ENCODE measurements at places on chromosomes 7 and 10. TPM values are rescaled to one million over a fixed set of nuclear protein-coding genes. Genes with fewer than 3 reads are reported as not detected.
A peak's percentile ranks its signal among the peaks of the same experiment; 100 is the strongest.

- H3K27ac ChIP-seq, result no peak overlapping the region
- no peak for DNase-seq
- no peaks in the 10 kb centered on the region for H3K4me1 ChIP-seq
- no peaks in the 10 kb centered on the region for H3K36me3 ChIP-seq
These were observed 72.7 kb downstream of the PTPRZ1 start for GRCh38 chr7:121945480-121946236.

- H3K27me3 ChIP-seq, result peaks cover 10% of the 10 kb centered on the region
- peaks cover 8% of the 10 kb centered on the region for H3K4me1 ChIP-seq
- H3K27ac ChIP-seq, result no peak overlapping the region
- no peak overlapping the region for H3K4me3 ChIP-seq
These were observed 331.0 kb upstream of the MGMT start for GRCh38 chr10:129136074-129136473.

DNA sequence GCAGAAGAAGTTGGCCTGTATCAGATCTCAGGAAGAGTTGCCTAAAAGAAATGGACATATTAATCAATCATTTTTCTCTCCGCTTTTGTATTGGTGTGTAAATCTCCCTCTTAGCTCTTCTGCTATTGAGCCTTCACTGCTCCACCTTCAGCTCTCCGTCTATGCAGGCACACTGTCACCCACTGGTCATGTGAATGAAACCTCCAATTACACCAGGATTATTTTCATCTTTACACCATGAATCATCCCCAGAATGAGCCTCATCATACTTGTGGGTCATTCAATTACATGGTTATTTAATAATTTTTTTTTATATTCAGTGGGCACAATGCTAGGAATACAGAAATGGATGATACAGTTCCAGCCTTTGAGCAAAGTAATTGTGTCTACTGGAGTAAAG lies 92.6 kb downstream of the LRRC4 start:
- H3K27ac ChIP-seq, result no peak overlapping the region
- DNase-seq, result no peak
- peaks cover 3% of the 10 kb centered on the region for H3K4me1 ChIP-seq
- H3K36me3 ChIP-seq, result peaks cover 26% of the 10 kb centered on the region
- no peaks in the 10 kb centered on the region for H3K27me3 ChIP-seq

- no peak overlapping the region for H3K4me3 ChIP-seq
- H3K27me3 ChIP-seq, result peaks cover 10% of the 10 kb centered on the region
- no peak for DNase-seq
These were observed 25.2 kb upstream of the ING3 start for GRCh38 chr7:120925392-120925791.

- no peaks in the 10 kb centered on the region for H3K27me3 ChIP-seq
- no peak overlapping the region for H3K27ac ChIP-seq
- no peaks in the 10 kb centered on the region for H3K36me3 ChIP-seq
- no peak overlapping the region for H3K4me3 ChIP-seq
These were observed 759.4 kb downstream of the GRID1 start for GRCh38 chr10:85607043-85607695.

DNA sequence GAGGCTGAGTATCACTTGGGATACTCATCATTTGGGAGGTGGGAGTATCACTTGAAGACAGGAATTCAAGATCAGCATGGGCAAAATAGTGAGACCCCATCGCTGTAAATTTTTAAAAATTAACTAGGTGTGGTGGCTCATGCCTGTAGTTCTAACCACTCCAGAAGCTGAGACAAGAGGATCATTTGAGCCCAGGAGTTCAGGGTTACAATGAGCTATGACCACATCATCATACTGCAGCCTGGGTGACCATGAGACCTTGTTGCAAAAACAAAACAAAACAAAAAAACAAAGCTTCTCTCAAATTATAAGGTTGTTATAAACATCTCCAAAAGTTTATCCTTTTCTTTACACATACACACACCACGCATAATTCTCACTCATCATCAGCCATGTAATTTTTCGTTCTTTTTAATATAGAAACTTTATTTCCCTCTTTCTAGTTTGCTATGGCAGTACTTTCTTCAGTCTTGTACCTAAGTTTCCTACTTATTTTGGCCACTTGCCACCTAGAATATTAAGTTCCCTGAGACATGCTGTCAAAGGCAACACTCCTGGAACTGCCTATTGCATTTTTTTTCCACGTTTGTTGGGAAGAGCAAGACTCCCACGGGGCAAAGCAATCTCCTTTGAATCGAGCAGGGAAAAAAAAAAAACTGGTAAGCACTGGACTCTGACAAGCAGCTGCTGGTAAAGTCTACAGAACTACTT lies 37.1 kb downstream of the SKIDA1 start:
- DNase-seq, result no peak
- H3K36me3 ChIP-seq, result no peaks in the 10 kb centered on the region
- no peak overlapping the region for H3K27ac ChIP-seq
- H3K4me1 ChIP-seq, result no peaks in the 10 kb centered on the region
- H3K27me3 ChIP-seq, result peaks cover 9% of the 10 kb centered on the region

- no peaks in the 10 kb centered on the region for H3K36me3 ChIP-seq
- DNase-seq, result no peak
- H3K4me3 ChIP-seq, result no peak overlapping the region
- H3K27ac ChIP-seq, result no peak overlapping the region
- no peaks in the 10 kb centered on the region for H3K27me3 ChIP-seq
These were observed 85.2 kb upstream of the VIPR2 start for GRCh38 chr7:159229683-159230475.

DNA sequence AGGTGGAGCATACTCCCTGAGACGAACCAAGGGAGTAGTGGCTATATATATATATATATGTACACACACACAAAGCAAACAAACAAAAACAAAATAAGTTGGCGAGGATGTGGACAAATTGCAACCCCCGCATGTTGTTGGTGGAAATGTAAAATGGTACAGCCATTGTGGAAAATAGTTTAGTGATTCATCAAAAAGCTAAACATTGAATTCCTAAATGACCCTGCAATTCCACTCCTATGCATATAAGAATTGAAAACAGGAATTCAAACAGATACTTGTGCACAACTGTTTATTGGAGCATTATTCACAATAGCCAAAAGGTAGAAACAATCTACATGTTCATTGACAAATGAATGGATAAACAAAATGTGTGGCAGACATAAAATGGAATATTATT lies 407.9 kb downstream of the KCNMA1 start:
- no peak for DNase-seq
- H3K4me3 ChIP-seq, result no peak overlapping the region
- no peaks in the 10 kb centered on the region for H3K36me3 ChIP-seq
- no peaks in the 10 kb centered on the region for H3K27me3 ChIP-seq
- H3K4me1 ChIP-seq, result no peaks in the 10 kb centered on the region

DNA sequence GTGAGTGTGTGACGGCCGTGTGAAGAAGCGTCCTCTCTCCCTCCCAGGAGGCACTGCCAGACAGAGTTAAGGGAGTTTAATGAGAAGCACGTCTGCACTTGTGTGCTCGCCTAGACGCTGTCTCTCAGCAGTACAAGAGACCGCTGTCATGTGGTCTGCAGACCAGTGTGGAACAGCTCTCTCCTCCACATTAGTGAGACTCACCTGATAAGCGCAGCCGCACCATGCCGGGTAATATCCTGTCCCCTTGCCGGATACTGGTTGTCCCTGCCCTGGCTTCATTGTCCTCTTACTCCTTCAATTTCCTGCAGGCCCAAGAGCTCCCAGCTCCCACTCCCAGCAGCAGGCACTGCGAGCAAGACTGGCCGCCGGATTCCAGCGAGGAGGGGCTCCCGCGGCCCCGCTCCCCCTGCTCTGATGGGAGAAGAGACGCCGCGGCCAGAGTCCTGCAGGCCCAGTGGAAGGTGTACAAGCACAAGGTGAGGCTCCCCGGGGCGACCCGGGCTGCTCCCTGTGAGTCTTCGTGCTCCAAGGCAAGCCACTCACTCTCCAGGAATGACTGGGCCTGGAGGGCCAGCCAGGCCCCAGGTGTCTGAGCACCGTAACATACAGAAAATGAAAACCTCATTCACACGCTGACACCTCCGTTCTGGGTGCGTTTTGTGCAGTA lies 33.5 kb upstream of the TTYH3 start:
- no peak overlapping the region for H3K4me3 ChIP-seq
- H3K36me3 ChIP-seq, result peaks cover 4% of the 10 kb centered on the region
- no peaks in the 10 kb centered on the region for H3K27me3 ChIP-seq

- H3K4me3 ChIP-seq, result no peak overlapping the region
- no peaks in the 10 kb centered on the region for H3K36me3 ChIP-seq
- no peak overlapping the region for H3K27ac ChIP-seq
- no peak for DNase-seq
- no peaks in the 10 kb centered on the region for H3K27me3 ChIP-seq
These were observed 133.6 kb downstream of the BMPER start for GRCh38 chr7:34038816-34039470.

DNA sequence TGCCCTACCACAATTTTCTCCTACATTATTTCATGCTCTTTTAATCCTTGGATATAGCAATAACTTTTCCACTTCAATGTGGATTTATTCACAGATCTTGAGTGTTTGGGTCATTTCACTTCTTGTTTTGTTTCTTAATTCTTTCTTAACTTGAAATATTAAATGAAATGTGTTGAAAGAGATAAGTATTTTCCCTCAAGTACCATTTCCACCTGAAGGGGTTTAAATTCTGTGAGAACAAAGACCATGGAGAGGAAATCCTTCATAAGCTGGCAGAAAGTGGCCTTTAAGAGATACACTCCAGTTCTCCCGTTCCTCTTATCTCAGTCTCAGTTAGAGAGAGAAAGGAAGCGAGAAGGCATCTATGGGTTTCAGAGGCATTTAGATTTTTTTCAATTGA lies 14.1 kb upstream of the DLD start:
- peaks cover 2% of the 10 kb centered on the region for H3K27me3 ChIP-seq
- no peak for DNase-seq
- H3K27ac ChIP-seq, result no peak overlapping the region
- peaks cover 32% of the 10 kb centered on the region for H3K4me1 ChIP-seq
- H3K4me3 ChIP-seq, result no peak overlapping the region

GRCh38 chr10:53754596-53755250 lies 982.1 kb upstream of the MBL2 start:
- no peak overlapping the region for H3K27ac ChIP-seq
- no peak for DNase-seq
- H3K4me1 ChIP-seq, result no peaks in the 10 kb centered on the region
- H3K4me3 ChIP-seq, result no peak overlapping the region
- H3K36me3 ChIP-seq, result no peaks in the 10 kb centered on the region

GRCh38 chr7:156754201-156754600 lies 113.6 kb downstream of the RNF32 start:
- H3K36me3 ChIP-seq, result peaks cover 25% of the 10 kb centered on the region
- no peaks in the 10 kb centered on the region for H3K27me3 ChIP-seq
- H3K27ac ChIP-seq, result peak overlapping the region; percentile 47
- no peak for DNase-seq

DNA sequence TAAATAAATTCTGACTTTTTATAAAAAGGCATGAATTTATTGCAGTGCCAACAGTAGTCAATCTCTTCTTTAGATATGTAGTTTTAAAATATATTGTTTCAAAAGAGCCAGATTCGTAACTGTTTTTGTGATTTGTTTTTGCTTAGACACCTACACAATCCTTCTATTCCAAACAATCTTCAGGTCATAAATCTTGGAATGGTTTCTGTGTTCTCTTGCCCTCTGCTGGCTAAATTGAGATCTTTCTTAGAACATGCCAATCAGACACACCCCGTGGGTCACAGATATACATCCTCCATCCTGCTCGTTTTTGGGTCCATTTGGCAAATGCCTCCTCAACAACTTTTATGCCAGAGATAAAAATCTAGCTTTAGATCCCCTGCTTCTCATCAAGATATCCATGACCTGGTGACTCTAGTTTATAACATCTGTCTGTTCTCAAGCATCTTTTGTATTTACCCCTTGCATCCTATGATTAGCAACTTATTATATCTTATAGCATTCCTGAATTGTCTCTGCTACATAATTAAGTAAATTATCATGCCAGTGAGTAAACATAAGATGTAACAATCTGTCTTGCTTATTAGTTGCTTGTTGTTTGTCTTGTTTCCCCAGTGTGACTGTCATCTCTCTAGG lies 35.3 kb upstream of the IFRD1 start:
- H3K27me3 ChIP-seq, result peaks cover 6% of the 10 kb centered on the region
- no peak for DNase-seq
- no peak overlapping the region for H3K4me3 ChIP-seq
- H3K4me1 ChIP-seq, result peaks cover 7% of the 10 kb centered on the region
- no peak overlapping the region for H3K27ac ChIP-seq

- H3K27ac ChIP-seq, result no peak overlapping the region
- H3K4me1 ChIP-seq, result peaks cover 5% of the 10 kb centered on the region
- H3K36me3 ChIP-seq, result no peaks in the 10 kb centered on the region
- peak; percentile 13 for DNase-seq
These were observed 48.6 kb downstream of the MCU start for GRCh38 chr10:72740528-72740927.

- H3K27me3 ChIP-seq, result peaks cover 15% of the 10 kb centered on the region
- no peaks in the 10 kb centered on the region for H3K36me3 ChIP-seq
- DNase-seq, result peak; percentile 3
- no peak within 1 kb of the TSS for H3K27ac ChIP-seq
- H3K4me1 ChIP-seq, result peaks cover 5% of the 10 kb centered on the region
These were observed at the start of gene PHYHIPL for GRCh38 chr10:59176241-59177030. Gene PHYHIPL (plus strand): TSS chr10:59176643. CDS start chr10:59176854, 211 bp downstream.

DNA sequence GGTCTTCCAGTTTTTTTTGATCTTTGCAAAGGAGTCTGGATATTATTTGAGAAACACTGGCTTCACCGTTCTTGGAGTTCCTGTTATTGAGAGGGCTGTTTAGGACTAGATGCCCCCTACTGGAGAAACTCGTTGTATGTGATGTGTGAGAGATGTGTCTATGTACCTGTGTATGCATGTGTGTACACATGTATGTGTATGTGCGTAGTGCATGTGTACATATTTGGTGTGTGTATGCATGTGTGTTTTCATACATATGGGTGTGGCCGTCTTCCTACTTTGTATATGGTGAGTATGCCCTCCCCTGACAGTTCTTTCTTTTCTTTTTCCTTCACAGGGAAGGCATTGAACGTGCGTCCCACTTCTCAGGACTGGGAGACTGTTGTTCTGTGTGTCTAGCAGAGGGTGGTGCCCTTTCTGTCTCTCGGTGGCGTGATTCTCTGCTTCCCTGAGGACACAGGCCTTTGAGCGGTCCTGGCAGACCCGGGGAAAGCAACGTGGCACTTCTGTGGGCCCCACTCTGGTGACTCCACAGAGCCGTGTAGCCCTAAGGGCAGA lies 3.0 kb upstream of the CALHM3 start:
- H3K27me3 ChIP-seq, result no peaks in the 10 kb centered on the region
- H3K4me3 ChIP-seq, result no peak overlapping the region
- H3K4me1 ChIP-seq, result no peaks in the 10 kb centered on the region
- H3K27ac ChIP-seq, result no peak overlapping the region
- no peak for DNase-seq

- DNase-seq, result no peak
- H3K27ac ChIP-seq, result peak overlapping the region; percentile 85
- H3K4me3 ChIP-seq, result no peak overlapping the region
- H3K27me3 ChIP-seq, result no peaks in the 10 kb centered on the region
- H3K36me3 ChIP-seq, result no peaks in the 10 kb centered on the region
These were observed 97.5 kb downstream of the FAM53B start for GRCh38 chr10:124646483-124647352.

- peaks cover 42% of the 10 kb centered on the region for H3K4me1 ChIP-seq
- no peaks in the 10 kb centered on the region for H3K27me3 ChIP-seq
- no peak overlapping the region for H3K4me3 ChIP-seq
- no peaks in the 10 kb centered on the region for H3K36me3 ChIP-seq
- peak; percentile 18 for DNase-seq
- no peak overlapping the region for H3K27ac ChIP-seq
These were observed 302.6 kb downstream of the KLF6 start for GRCh38 chr10:3482200-3482993.

TPST1 gene
- total RNA-seq, result 1.1 TPM

ASAH2B gene
- total RNA-seq, result 5.9 TPM

RPP38 gene
- total RNA-seq, result 27.1 TPM

ATOH7 gene
- not detected for total RNA-seq

ASAH2 gene
- total RNA-seq, result 0.05 TPM

DEPP1 gene
- total RNA-seq, result 0.34 TPM

AOC1 gene
- total RNA-seq, result not detected

NFKB2 gene
- total RNA-seq, result 238 TPM

TBX20 gene
- total RNA-seq, result 0.09 TPM

MYL10 gene
- total RNA-seq, result not detected
